ENCODE measurements at places on chromosomes 4 and X.

GRCh38 chrX:70026112-70026850 is 23.5 kb downstream of the AWAT2 start:
- no peak for DNase-seq

- no peak for DNase-seq
These were observed 3.6 kb downstream of the SASH3 start for GRCh38 chrX:129783291-129783713.

GRCh38 chr4:67883902-67884301 is at the start of gene TMPRSS11D:
TSS of gene TMPRSS11D (minus strand) at chr4:67884002. CDS start at chr4:67883933, 69 bp downstream.
- no peak for DNase-seq

DNA sequence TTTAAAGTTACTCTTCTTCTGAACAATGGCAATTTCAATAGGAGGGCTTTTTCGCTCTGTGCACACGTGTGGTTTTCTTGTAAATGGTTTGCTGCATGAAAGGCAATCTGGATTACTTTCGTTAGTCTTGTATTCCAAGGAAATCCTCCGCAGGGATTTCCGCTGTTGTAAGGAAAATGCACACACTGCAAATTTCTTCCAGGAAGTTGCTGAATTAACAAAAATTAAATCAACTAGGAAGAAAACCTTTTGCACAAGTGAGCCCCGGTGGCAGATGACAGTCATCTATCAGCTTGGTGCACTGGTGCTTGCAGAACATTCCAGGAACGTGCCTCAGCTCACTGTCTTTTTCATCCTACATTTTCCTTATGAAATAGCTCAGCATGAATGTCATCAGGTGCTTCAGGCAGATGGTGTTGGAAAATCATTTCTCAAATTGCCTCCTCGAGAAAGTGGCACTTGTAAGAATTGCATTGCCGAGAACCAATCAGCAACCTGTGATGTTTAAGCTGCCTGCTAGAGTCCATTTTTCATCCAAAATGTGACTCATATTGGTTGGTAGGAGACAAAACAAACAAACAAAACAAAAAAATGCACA is 272.4 kb upstream of the VCX start:
- no peak for DNase-seq

GRCh38 chr4:152953514-152953913 is 17.4 kb downstream of the FHDC1 start:
- DNase-seq, result no peak
